ENCODE measurements at places on chromosomes 3 and 15.

- no peak for DNase-seq
Measured at GRCh38 chr15:52254391-52254790, 41.2 kb downstream of the MYO5C start.

GRCh38 chr15:99511531-99511865, 54.3 kb upstream of the MEF2A start:
- DNase-seq = no peak

DNA sequence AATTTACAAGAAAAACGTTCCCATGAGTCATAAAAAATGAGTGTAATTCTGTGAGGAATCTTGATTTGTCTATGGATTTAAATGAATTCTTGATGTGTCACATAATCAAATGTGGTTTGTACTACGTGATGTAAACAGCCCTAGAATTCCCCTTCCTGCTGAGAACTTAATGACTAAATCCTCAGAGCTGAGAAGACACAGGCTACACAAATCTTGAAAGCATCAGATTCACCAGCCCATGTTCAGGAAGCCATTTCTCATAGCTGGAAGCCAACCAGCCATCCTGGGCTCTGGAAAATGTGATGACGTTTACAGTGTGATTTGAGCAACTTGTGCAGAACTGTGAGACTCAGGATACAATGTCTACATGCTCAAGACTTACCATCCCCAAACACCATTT, 193.7 kb upstream of the MME start:
- DNase-seq = no peak

DNA sequence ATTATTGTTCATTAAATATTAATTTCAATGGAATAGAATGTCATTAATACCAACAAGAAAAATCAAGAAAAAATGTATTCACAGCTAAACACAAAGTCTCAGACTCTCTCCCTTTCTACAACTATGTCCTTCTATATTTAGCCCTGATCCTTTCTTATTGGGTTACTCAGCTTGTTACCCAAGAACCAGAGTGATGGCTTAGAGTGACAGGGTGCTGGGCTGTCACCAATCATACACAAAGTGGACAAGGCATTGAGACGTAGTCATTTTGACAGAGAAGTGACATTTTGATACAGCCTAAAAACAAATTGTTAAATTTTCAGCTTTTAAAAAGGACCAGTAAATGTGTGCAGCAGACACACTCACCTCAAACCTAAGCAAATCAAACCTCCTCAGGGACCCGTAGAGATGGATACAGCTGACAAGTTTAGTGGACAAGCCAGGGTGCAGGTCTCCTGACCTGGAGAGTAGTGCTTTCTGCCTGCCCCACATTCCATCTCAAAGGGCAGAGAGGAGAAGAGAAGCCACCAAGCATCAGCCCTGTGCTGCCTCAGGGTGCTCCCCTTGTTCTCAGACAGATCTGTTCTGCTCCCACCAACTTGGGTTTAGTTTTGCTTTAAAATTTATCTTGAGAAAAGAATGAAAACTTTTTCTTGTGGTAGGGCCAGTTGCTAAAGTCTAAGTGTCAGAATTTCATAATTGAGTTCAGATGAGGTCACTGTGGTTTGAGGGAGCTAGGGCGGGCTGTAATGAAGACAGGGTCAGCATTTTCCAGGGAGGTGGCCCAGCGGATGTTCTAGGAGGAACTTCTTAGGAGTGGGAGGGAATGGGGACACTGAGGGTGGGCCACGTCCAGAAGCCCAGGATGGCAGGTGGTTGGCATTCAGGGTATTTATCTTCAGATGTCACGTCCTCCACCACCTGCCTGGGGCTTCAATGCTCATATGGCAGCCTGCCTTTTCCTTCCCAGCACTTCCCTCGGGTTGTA, 136.5 kb upstream of the TBL1XR1 start:
- no peak for DNase-seq

DNA sequence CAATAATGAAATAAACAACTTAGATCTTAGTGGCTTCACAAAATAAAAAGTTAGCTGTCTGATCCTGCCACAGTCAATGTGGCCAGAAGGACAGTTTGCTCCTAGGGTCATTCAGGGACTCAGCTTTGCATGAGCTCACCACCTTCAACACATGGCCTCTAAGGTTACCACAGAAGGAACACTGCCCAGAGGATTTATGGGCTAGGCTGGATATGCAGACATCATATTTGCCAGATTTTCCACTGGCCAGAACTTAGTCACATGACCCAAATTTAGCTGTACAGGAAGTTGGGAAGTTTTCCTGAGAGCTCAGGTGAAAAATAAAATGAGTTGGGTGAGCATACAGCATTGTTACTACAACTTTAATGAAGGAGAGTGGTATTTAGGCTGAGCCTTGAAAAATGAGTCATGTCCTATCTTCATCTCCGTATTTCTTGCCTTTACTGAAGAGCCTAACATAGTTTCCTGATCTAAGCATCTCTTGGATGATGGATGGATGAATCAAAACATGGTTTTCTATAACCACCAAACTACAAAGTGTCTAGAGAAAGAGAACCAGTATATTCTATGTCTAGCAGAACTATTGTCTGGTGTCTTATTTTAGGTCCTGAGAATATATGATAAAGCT, 54.9 kb upstream of the TMEM108 start:
- no peak for DNase-seq

Measured in HuH-7.5 (cell line).